ENCODE measurements at places on chromosomes 1 and 21. TPM values are rescaled to one million over a fixed set of nuclear protein-coding genes. Genes with fewer than 3 reads are reported as not detected.
A peak's percentile ranks its signal among the peaks of the same experiment; 100 is the strongest.

GRCh38 chr1:223500560-223501425 lies 107.6 kb downstream of the CCDC185 start:
- DNase-seq = no peak

The IL20 gene
- total RNA-seq = not detected

DNA sequence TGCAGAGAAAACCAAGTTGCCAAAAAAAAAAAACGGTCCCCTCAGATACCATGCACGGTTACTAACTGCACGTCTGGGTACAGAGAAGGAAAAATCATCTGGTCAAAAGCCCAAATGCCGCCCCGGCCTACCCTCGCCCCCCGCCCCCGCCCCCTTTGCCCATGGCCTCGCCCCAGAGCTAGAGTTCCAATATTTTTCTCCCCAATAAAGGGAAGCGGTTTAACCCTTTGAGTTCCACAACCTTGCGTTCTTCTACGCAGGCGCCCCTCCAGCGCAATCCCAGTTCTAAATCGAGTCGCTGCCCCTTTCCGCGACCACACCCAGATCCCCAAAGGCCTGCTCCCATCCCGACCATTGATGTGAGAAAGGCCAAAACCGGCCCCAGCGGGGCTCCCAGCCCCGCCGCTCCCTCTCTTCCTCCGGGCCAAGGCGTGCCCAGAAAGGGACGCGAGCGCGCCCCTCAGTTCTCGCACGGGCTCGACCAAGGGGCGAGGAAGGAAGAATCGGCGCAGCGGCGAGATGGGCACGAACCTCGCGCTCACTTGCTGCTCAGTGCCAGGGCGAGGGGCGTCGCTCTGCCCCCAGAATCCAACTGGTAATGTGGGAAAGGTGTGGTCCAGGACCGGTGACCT lies 797 bp downstream of the WDR47 start:
- peak; percentile 7 for DNase-seq

The ATP1A4 gene
- not detected for total RNA-seq

The OR2L5 gene
- not detected for total RNA-seq

DNA sequence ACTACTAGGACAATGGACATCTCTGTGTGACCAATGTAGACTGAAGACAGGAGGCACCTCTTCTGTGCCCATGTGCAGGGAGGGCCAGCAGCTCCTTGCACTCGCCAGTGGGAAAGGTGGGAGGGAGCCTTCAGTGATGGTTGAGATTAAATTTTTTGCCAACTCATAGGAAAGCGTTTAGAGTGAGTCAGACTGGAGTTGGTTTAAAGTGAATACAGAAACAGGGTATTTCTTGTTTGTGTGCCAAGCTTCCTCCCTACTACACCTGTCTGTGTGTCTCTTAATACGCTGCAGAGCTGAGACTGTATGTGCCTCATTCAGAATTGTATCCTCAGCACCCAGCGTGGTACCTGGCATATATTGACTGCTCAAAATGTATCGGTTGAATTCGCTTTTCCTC lies 13.5 kb upstream of the COL16A1 start:
- DNase-seq = no peak

The C1orf94 gene
- total RNA-seq = not detected

DNA sequence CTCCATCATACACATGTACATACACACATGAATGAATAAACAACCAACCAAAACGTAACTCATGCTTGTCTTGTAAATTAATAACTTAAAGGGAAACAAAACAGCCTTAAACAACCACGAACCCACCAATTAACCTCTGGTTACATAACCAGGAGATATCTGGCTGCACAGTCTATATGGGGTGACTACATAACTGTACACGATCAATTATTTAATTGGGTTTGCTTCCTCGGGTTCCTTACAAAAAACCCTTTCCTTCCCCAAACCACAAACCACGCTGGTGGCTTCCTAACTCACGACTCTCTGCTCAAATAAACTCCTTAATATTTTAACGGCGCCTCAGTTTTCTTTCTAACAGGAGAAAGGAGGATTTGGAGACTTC lies 744 bp downstream of the ZNF670 start:
- DNase-seq = no peak

The BSND gene
- total RNA-seq = 0.10 TPM

DNA sequence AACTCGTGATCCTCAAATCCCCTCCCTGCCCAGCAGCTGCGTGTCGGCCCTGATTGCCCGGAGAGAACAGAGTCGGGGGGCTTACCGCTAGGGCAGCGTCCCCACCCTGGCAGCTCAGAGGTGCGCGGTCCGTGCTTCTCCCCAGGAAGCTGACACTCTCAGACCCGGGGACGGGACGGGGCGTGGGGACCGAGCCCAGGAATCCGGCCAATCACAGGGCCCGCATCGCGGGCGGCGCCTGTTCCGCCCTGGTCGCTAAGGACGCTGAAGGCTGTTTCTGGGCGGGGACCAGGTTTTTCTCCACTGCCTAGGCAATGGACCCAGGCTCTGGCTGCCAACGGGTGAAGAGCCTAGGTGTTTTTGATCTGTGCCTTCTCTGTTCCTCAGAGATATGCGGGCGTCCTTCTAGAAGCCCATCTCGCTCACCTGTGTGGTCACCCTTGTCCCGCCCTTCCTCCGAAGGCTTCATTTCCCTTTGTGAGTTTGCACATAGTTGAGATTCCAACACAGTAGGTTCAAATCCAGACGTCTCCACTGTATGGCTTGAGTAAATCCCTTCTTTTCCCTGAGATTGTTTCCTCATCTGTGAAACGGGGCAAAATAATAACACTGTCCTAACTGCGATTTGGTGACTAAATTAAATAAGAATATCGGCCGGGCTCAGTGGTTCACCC lies at the start of gene C1orf87:
TSS of gene C1orf87 (minus strand) at position 166 of the 674 bp plus-strand sequence. CDS start 1,127 bp downstream, outside the sequence.
- no peak for DNase-seq

DNA sequence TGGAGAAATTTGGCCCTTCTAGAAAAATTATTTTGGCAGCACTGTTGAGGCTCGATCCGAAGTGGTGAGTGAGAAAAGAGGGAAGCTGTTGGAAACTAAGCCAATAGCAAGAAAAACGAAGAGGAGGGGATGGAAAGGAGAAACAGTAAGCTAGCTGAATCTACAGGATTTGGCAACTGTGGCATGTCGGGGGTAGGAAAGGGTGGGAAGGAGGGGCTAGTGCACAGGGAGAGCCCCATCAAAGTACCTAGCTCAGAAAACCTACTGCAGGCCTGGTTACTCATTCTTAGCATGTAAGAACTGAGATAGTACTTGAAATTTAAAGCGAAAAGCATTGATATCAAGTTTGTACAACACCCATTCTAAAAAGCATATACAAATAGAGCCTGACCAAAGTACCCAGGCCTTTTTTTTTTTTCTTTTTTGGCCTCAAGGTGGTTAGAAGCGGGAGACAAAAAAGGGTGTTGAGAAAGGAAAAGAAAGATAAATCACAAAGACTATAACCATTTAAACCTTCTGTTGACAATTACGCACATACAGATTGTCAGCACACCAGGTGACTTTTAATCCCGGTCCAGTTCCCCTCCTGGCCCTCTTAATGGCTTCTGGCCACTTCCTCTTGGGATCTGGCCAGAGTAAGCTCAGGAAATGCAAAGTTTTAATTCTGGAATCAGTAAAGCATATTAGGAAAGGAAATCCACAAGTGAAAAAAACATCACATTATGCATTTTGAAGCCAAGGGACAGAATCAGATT lies 50.4 kb downstream of the SLC16A1 start:
- DNase-seq = peak; percentile 70

The SPATA21 gene
- total RNA-seq = not detected
